AG09309 (cell line): ENCODE measurements at places on chromosomes 12 and 14.

DNA sequence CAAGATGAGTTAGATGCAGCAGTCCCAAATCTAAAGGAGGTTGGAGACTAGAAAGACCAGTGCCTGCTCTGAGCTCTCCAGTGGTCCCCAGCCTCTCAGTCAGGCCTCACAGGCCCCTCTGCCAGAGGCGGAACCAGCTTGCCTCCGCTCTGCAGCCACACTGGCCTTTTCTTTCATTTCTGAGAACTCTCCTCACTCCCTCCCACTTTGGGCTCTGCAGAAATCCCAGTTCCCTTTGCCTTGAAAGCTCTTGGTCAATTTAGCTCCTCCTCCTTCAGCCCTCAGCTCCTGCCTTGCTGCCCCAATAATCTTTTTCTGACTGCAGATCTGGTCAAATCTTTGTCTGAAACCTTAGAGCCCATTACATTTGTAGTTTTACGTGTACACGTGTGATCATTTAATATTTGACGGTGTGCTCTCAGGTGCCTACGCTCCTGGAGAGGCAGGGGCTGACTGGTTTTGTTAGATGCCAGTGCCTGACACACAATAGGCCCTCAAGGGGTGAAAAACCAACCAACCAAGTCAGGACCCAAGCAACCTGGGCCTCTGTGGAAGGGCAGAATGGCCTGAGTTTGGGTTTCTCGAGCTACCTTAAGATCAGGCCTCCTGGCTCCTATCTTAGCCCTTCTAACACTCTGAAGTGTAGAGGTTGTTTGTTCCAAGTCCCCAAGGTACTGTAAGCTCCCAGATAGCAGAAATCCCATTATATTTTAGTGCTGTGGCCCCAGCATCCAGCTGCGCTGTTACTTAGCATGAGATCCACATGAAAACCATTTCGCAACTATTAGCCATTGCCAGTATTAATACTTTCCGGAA lies 1.1 kb upstream of the NUDT4 start:
- no peak for DNase-seq

- no peak for DNase-seq
Measured at GRCh38 chr14:86543521-86543920, 1013.6 kb downstream of the FLRT2 start.

- no peak for DNase-seq
Measured at GRCh38 chr14:103385929-103386712, 906 bp downstream of the MARK3 start.

DNA sequence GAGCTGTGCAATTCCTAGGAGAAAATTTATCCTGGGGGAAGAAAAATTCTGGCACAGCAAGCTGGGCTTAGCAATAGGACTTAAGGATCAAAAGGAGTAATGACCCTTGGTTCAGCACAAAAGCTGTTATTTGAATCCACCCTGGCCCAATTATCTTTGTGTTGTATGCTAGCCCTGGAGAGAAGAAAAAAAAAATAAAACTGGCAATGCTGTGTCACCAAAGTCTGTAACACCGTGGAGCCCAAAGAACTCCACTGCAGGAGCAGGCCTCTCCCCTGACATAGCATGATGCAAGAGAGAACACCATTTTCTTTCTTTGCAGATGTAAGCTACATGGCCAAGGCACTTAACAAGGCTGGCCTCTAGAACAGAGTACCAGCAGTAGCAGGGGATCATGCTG lies 63.0 kb upstream of the ARHGAP5 start:
- DNase-seq, result no peak

- no peak for DNase-seq
Measured at GRCh38 chr14:74490486-74490885, 2.6 kb downstream of the NPC2 start.

- DNase-seq, result no peak
Measured at GRCh38 chr12:93962336-93962735, 186.0 kb upstream of the PLXNC1 start.

DNA sequence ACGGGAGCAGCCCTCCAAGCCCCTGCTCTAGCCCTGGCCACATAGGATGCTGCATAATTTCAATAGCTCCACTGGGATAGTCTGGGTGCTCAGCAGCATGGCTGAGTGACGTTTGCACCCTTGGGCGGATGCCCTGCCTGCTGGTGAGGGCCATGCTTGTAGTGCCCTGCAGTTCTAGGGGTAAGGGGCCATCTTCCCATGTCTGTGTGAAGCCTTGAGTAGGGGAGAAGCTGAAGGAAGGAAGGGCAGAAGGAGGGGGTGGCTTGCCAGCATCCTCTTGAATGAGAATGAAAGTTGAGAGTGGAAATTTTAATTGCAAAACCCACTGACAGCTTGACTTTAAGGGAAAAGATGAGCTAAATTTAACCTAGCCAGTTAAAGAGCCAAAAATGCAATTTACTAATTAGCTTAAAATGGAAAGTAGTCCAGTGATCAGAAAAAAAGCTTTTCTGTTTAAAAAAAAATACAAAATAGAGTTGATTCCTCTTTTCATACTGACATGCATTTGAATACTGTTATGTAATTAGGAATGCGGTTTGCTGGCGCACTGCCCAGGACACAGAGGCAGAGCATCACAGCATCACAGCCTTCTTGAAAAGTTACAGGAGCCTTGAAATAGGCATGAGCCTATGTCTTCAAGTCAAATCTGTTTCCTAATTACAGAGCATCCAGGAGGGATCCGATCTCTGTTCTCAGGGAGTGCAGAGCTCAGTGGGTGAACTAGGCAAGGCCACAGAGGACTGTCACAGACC lies 18.5 kb upstream of the EML1 start:
- DNase-seq, result no peak

DNA sequence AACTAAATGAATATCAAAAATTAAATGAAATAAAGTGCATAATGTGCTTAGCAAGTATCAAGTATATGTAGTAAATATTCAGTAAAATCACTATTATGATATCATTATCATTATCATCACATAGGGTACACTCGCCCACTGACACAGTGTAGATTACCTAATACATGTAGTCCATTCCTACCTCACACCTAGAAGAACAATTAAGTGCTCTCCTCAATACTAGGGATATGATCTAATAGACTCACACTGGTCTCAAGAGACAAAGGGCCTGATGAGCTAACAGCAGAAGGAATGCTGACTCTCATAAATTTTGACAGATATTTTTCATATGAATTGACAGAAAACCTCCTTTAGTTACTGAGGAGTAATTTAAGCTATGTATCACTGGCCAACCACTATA lies 29.1 kb downstream of the FSCB start:
- DNase-seq, result no peak

GRCh38 chr12:128813883-128814282 lies 9.9 kb downstream of the SLC15A4 start:
- no peak for DNase-seq

GRCh38 chr12:93572712-93573551 lies 457 bp downstream of the SOCS2 start:
- DNase-seq, result no peak

DNA sequence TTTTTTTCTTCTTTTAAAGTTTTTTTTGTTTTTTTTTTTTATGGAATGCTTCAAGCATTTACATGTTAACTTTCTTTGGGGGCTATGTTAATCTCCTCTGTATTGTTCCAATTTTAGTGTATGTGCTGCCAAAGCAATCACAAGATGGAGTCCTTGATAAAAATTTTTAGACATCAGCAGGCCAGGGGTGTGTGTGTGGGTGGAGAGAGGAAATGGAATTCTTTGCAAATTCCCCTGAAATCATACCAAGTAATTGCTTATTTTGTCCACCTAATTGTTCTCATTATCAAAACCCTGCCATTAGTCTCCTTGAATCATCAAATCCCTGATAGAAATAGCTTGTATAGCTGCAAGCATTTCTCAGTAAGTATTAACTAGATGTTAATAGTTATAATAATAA lies 21.7 kb downstream of the RNF212B start:
- no peak for DNase-seq

- DNase-seq, result no peak
Measured at GRCh38 chr14:54627540-54628363, 60.8 kb downstream of the SAMD4A start.

- no peak for DNase-seq
Measured at GRCh38 chr12:9237286-9237685, 29.1 kb upstream of the PZP start.

- no peak for DNase-seq
Measured at GRCh38 chr14:40796168-40796567, 810.5 kb upstream of the LRFN5 start.

- no peak for DNase-seq
Measured at GRCh38 chr14:61749867-61750266, 12.4 kb upstream of the SNAPC1 start.

DNA sequence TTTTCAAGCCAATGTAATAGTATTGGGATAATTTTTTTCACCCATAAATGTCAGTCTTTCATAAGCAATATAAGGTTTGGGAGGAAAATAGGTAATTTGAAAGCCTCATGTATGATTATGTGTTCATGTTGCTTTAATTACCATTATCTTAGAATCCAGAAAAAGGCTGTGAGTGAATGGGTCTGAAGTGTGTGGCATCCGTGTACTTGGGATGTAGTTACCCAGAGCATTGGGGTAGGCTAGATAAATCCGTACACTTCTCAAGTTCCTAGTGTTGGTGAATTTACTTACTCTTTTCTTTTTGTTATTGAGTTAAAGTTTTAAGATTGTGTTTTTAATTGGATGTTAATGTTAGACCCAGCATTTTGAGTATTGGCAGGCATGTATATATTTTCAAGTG lies 104.4 kb downstream of the FGD4 start:
- DNase-seq, result no peak

- peak; percentile 76 for DNase-seq
Measured at GRCh38 chr12:88946372-88946997, 366.2 kb upstream of the KITLG start.

GRCh38 chr12:87086118-87086891 lies 830.1 kb upstream of the MGAT4C start:
- DNase-seq, result no peak

- no peak for DNase-seq
Measured at GRCh38 chr12:84174115-84174514, 738.5 kb downstream of the SLC6A15 start.

GRCh38 chr12:106070147-106070546 lies 68.6 kb downstream of the NUAK1 start:
- no peak for DNase-seq

DNA sequence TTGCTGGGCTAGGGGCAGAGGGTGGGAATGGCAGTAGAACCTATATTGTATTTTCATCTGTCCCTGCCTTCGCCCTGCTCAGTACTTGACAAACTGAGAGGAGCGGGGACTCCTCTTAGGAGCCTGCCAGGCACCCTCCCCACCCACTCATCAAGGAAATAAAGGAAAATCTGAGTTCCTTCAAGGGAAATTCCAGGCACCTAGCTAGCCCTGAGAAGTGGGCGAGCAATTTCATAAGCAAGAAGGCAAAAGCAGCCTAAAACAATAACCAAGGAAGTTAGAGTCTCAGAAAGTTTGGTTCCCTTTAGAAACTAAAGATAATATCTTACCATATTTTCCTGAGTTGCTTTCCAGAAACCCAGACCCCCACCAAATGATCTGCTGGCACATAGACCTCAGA lies 10.6 kb upstream of the PLEKHD1 start:
- no peak for DNase-seq

DNA sequence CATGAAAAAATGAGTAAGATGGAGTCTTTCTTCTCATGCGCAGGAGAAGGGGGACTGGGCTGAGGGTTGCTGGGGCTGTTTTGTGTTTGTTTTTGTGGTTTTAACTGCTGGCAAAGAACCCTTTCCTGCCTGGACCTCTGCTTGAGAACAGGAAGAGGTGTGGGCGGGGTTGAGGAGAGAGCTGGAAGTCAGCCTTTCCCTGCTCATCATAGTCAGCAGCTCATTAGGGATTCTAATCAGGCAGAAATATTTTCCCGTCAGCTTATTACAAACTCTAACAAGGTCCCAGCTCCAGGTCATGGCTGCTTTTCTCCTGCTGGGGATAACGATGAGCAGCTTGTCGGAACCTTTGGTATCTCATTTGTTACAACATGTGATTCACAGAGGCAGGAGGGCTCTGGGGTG lies 185.0 kb upstream of the NRXN3 start:
- DNase-seq, result no peak

- no peak for DNase-seq
Measured at GRCh38 chr12:122021193-122021821, 377 bp upstream of the BCL7A start.

DNA sequence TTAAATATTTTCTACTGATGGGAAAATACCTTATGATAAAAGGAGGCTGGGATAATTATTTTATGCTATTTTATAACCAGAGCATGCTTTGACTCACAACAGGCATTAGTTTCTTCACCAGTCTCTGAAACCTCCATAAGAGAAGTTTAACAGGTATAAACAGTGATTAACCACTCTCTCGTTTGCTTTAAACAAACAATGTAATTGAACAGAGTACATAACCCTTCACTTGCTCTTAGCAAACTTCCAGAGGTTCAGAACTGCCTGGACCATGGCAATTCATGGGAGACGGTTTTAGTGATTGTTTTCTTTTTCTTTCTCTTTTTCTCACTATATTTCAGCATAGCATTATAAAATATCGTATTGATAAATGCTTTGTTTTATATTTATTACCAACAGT lies 35.3 kb downstream of the CFAP251 start:
- no peak for DNase-seq

GRCh38 chr12:62919838-62920237 lies 15.1 kb downstream of the PPM1H start:
- peak; percentile 41 for DNase-seq

- DNase-seq, result peak; percentile 84
Measured at GRCh38 chr14:91980157-91980556, 32.7 kb upstream of the FBLN5 start.

DNA sequence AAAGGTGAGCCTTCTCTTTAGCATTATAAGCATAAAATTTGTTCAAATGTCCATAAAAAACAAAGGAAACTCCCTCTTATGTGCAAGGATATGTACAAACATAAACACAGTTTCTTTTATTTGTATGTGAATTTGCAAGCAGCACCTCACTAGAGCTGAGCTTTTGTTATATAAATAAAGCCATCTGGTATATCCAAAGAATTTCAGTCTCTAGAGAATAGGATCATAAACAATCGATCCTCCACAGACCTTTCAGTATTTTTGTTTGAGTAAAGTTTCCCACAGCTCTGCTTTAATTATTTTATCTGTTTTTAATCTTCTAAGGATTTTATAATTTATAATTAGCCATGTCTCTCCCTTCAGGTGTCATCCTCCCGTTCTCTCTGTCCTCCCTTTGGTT lies 89.2 kb downstream of the OTOGL start:
- DNase-seq, result no peak

DNA sequence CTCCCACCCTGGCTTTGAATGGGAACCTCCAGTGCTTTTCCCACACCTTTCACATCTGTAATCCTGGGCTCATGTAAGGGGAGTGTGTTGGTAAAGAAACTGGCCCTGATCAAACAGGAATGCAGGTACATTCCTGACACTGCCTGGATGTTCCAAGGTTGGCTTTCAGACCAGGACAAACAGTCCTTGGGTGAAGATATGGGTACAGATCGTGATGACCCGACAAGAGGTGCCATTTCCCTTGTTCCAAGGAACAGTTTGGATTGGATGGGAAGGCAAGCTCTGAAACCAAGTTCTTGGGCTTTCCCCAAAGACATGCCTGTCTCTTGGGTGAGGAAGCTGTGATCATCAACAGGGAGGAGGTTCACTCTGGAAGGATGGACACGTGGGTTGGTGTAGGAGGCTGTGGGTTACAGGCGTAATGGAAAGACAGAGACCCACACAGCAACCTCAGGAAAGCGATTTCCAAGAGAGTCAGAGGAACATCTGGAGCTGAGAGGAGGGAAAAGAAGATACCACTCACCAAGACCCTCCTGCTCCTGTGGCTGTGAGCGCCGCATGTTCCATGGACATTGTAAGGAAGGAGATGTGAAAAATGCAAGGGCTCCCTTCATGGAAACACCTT lies 26.4 kb downstream of the VDR start:
- DNase-seq, result no peak
